ENCODE measurements at places on chromosomes 12 and 14.

- DNase-seq: peak; percentile 78
Measured at GRCh38 chr14:74881431-74882102, at the start of gene DLST. DLST (plus strand) TSS chr14:74881916; CDS start chr14:74881954, 38 bp downstream.

DNA sequence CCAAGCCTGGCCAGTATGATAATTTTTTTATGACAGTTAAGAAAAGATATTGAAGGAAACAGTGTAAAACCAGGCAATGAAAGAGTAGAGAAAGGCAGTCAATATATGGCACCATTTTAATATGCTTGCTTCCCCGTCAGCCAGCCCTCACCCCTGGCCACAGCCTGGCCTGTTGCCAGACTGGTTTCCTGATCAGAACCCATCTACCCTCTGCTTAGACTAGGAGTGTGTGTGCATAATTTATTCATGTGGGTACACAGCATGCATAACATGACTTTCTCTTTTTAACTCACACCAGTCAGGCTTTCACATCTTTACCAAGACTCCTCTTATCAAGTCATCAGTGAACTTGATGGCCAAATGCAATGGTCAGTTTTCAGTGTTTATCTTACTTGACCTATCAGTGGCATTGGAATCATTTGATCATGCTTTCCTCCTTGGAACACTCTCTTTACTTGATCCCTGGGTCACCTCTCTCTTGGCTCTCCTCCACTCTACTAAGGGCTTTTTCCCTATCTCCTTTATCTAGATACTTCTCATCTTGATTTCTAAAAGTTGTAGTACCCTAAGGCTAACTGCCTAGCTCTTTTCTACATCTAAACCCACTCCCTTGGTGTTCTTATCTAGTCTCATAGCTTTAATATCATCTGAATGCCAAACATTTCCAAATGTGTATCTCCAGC, 10.0 kb upstream of the GPR19 start:
- DNase-seq: no peak

DNA sequence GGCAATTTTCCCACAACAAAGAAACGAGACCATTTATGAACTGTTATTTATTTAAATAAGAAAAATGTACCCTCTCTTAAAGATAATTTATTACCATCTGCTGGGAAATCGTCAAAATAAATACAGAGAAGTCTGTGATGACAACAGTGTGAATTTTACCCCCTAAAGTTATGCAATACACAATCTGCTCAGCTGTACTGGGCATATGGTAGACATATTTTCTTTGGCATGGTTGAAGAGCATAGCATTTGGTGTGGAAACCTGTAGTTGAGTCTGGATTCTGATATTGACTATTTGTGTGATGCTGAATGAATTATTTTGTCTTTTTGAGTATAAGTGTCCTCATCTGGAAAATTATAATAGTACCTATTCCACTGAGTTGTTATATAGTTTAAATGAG, 60.0 kb downstream of the CFAP54 start:
- no peak for DNase-seq

DNA sequence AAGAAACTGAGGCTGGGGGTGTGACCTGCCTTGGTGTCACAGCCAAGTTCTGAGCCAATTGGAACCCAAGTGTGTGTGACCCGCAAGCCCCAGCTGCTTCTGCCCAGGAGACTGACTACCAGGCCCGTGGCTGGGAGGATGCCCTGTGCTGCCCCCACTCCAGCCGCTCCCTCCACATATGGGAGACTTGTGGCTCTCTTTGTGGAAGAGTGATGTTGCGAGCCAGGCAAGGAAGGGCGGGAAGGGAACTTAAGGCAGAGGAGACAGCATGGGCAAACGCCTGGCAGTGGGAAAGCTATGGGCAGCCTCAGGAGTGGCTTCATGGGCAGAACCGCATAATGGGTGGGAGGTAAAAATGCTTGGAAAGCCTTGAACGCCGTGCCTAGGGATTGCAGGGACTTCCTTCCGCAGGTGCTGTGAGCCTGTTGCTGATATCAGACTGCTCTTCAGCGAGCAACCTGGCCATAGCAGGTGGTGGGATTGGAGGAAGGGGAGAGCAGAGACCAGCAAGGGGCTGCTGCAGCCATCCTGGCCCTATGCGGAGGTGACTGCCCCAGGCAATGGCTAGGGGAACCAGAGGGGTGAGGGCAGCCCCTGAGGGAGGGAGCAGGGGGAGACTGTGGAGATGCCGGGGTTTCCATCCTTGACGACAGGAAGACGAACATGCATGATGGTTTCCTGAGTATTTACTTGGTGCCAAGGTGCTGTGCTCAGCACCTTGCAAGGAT, 115.7 kb downstream of the LGMN start:
- no peak for DNase-seq
